ENCODE measurements at places on chromosomes 6 and 20. TPM values are rescaled to one million over a fixed set of nuclear protein-coding genes. Genes with fewer than 3 reads are reported as not detected.

Gene UBE2C
- total RNA-seq = not detected

Gene TCF21
- 7.0 TPM for total RNA-seq

Gene C20orf202
- 0.83 TPM for total RNA-seq

Gene PHACTR3
- total RNA-seq = 0.59 TPM

Gene CITED2
- total RNA-seq = 107 TPM

Gene EBF4
- total RNA-seq = 19.0 TPM

Gene THEMIS
- not detected for total RNA-seq

Gene MMP24
- 2.6 TPM for total RNA-seq

DNA sequence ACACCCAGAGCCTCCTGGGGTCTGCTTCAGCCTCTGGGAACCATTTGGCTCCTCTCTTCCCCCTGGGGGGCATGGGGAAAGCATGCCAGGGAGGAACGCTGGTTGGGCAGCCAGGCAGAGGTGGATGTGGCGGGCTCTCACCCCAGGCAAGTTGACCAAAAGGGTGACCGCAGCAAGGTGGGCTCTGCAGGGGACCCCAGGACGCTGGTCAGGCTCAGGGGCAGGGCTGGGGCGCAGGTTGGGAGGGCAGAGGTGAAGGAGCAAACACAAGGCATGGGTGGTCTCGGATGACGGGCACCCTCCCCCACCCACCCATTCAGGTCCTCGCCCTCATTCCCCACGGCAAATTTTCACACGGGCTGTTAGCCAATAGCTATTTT is 30.2 kb upstream of the MRGBP start:
- H3K4me3 ChIP-seq = no peak overlapping the region
- H3K36me3 ChIP-seq = no peaks in the 10 kb centered on the region
- H3K27ac ChIP-seq = no peak overlapping the region
- H3K4me1 ChIP-seq = no peaks in the 10 kb centered on the region
- H3K27me3 ChIP-seq = no peaks in the 10 kb centered on the region
- no peak for DNase-seq

GRCh38 chr6:125816828-125817280 is 26.1 kb downstream of the NCOA7 start:
- H3K36me3 ChIP-seq = no peaks in the 10 kb centered on the region
- no peak overlapping the region for H3K27ac ChIP-seq
- no peaks in the 10 kb centered on the region for H3K27me3 ChIP-seq
- no peak overlapping the region for H3K4me3 ChIP-seq
- no peak for DNase-seq

DNA sequence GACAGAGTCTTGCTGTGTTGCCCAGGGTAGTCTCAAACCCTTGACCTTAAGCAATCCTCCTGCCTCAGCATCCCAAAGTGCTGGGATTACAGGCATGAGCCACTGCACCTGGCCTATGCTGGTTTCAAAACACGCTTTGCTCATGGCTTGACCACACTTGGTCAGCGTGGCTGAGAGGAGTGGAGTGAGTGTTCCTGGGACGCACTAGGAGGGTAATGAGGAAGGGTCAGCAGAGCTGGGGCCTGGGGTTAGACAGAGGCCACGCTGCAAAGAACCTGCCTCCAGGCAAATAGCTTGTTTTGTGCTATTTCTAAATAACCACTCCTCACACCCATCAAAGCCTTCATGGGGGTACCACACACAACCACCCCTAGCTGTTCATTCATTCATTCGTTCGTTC is 77.9 kb upstream of the TOX2 start:
- H3K4me1 ChIP-seq = no peaks in the 10 kb centered on the region
- no peaks in the 10 kb centered on the region for H3K27me3 ChIP-seq

- H3K27ac ChIP-seq = no peak overlapping the region
- DNase-seq = no peak
- no peak overlapping the region for H3K4me3 ChIP-seq
- H3K27me3 ChIP-seq = no peaks in the 10 kb centered on the region
- H3K36me3 ChIP-seq = no peaks in the 10 kb centered on the region
Measured at GRCh38 chr20:33647603-33648395, 14.3 kb upstream of the C20orf144 start.

DNA sequence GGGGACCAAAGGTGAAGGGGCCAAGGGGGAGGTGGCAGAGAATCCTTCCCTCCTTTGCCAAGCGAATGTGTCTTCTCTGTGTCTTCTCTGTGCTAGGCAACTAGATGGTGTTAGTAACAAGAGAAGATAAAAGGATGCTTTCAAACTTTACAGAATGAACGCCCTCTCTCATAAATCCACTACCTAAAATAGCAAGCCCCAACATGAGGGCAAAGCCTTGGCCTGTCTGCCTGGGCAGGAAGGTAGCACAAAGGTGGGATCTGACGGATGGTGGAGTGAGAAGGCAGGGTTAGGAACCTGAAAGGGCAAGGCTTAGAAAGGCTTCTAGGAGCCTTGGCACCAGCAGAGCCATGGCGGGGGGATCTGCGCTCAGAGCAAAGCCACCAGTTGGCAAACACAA is 13.6 kb upstream of the TGM3 start:
- H3K4me1 ChIP-seq = no peaks in the 10 kb centered on the region
- no peak overlapping the region for H3K27ac ChIP-seq
- H3K27me3 ChIP-seq = no peaks in the 10 kb centered on the region

GRCh38 chr6:4774715-4775493 is 1.3 kb upstream of the CDYL start:
- no peaks in the 10 kb centered on the region for H3K36me3 ChIP-seq
- H3K4me1 ChIP-seq = no peaks in the 10 kb centered on the region
- H3K27ac ChIP-seq = peak overlapping the region; percentile 92
- peak overlapping the region; percentile 27 for H3K4me3 ChIP-seq
- no peaks in the 10 kb centered on the region for H3K27me3 ChIP-seq

- no peaks in the 10 kb centered on the region for H3K36me3 ChIP-seq
- H3K4me3 ChIP-seq = no peak overlapping the region
- H3K27me3 ChIP-seq = no peaks in the 10 kb centered on the region
- DNase-seq = no peak
Measured at GRCh38 chr6:156563714-156564113, 213.5 kb upstream of the ARID1B start.

- no peaks in the 10 kb centered on the region for H3K27me3 ChIP-seq
- H3K4me1 ChIP-seq = no peaks in the 10 kb centered on the region
- no peak overlapping the region for H3K27ac ChIP-seq
- no peak for DNase-seq
Measured at GRCh38 chr6:162679681-162680080, 47.9 kb downstream of the PRKN start.

DNA sequence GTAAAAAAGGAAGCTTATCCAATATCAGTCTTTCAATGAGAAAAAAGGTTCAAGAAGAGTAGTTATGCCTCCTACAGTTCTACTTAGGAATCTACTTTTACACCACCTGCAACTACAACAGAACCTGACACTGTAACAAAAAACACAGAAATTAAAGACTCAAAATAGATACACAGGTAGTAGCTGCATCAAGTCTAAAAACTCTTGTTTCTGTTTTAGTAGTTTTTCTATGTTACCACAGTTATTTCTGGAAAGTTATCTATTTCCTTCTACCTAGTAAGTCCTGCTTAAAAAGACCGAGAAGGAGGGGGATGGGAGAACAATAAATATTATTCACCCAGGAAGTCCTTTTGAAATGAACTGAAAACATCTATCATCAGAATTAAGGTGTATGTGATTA is 52.5 kb downstream of the ATG5 start:
- no peaks in the 10 kb centered on the region for H3K4me1 ChIP-seq
- no peaks in the 10 kb centered on the region for H3K27me3 ChIP-seq
- H3K27ac ChIP-seq = no peak overlapping the region
- DNase-seq = no peak
- H3K4me3 ChIP-seq = no peak overlapping the region

- no peak overlapping the region for H3K4me3 ChIP-seq
- no peaks in the 10 kb centered on the region for H3K4me1 ChIP-seq
- no peaks in the 10 kb centered on the region for H3K36me3 ChIP-seq
- DNase-seq = no peak
- no peaks in the 10 kb centered on the region for H3K27me3 ChIP-seq
Measured at GRCh38 chr20:31913431-31914157, 38.3 kb downstream of the PDRG1 start.

DNA sequence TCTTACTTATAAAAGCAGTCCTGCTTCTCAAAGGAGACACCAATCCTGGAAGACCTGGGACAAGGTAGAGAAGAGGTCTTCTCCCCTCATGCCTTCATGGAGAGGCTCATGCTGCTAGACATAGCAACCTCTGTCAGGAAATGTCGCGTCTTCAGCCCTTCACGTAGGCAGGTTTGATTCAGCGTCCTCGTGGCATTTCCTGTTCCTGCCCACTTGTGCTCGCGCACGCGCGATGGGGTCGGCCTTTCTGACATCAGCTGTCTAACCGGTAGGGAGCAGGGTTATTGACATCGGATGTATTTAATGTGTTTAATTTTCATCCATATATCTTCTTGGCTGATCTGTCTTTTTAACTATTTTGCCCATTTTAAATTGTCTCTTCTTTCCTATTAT is 292.4 kb downstream of the THBS2 start:
- no peaks in the 10 kb centered on the region for H3K27me3 ChIP-seq
- no peak overlapping the region for H3K4me3 ChIP-seq
- H3K4me1 ChIP-seq = no peaks in the 10 kb centered on the region
- peak overlapping the region; percentile 54 for H3K27ac ChIP-seq

GRCh38 chr20:32629813-32630212 is 43.9 kb downstream of the C20orf203 start:
- no peaks in the 10 kb centered on the region for H3K36me3 ChIP-seq
- H3K4me3 ChIP-seq = no peak overlapping the region
- no peak for DNase-seq
- H3K27me3 ChIP-seq = no peaks in the 10 kb centered on the region
- H3K4me1 ChIP-seq = no peaks in the 10 kb centered on the region

- H3K36me3 ChIP-seq = no peaks in the 10 kb centered on the region
- no peak overlapping the region for H3K27ac ChIP-seq
- no peaks in the 10 kb centered on the region for H3K27me3 ChIP-seq
- no peak overlapping the region for H3K4me3 ChIP-seq
Measured at GRCh38 chr20:14062786-14063185, 67.5 kb downstream of the MACROD2 start.

DNA sequence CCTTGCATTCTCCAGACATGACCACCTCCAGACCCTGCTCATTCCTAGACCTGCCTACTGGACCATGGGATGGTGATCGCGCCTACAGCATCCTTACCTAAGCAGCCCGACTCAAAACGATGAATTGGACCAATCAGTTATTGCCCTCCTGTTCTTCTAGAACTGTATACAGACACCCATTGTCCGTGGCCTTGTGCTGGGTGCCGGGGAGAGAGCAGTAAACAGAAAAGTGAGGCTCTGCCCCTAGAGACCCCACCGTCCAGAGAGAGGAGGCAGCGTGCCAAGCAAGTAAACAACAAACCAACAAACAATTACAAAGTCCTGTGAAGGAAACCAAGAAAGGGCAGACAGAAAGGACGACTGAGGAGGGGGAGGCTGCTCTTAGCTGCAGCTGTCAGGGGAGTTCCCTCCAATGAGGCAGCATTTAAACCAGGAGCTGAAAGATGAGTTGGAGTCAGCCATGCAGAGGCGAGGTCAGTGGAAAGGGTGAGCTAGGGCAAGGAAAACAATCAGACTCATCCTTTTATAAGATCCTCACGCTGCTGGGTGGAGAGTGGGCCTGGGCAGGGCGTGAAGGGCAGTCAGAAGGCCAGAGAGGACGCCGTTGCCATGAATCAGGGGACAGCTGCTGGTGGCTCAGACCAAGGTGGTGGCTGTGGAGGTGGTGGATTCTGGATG is 37.6 kb upstream of the BLCAP start:
- DNase-seq = no peak
- H3K27me3 ChIP-seq = peaks cover 9% of the 10 kb centered on the region
- no peak overlapping the region for H3K27ac ChIP-seq
- no peaks in the 10 kb centered on the region for H3K4me1 ChIP-seq
- no peaks in the 10 kb centered on the region for H3K36me3 ChIP-seq

DNA sequence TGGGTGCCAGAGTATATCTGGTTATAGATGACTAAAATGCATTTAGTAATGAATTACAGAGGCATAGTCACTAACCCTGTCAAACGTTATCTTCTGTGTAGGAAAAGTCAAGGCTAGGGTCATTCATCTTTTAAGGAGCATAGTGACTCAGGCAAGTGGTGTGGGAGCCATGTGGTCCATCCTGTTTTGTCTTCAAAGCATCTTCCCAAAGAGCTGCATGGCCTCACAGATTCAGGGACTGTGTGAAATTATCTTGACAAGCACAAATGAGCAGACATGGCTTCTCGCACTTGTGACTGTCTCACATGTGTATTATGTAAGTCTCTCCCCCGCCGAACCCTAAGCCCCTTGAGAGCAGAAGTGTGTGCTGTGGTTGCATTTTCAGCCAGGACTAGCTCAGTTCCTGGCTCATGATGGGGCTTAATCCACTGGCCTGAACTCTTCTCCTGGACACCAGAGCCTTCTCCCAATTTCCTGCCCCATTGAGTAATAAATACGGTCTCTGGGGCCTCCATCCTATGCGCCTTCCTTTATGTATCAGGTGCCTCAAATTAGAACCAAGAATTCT is 769.1 kb downstream of the QKI start:
- H3K27me3 ChIP-seq = no peaks in the 10 kb centered on the region
- DNase-seq = no peak
- no peak overlapping the region for H3K4me3 ChIP-seq
- no peak overlapping the region for H3K27ac ChIP-seq
